ENCODE measurements at places on chromosomes 5 and 9.
A peak's percentile ranks its signal among the peaks of the same experiment; 100 is the strongest.

DNA sequence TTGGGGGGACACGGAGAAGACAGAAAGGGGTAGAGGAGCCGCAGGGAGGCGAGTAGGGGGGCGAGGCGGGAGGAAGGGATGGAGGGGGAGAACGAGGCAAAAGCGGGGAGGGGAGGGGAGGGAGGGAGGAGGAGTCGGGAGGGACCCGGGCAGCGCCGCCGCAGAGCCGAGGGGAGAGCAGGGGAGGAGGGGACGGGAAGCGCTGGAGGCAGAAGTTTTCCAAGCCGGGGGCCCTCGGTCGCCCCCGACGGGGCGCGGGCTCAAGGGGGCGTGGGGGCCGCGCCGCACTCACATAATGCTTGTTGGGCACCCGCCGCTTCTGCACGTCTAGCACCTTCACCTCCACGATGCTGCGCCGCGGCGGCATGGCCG lies 353 bp downstream of the SH3PXD2B start:
- no peak for DNase-seq

DNA sequence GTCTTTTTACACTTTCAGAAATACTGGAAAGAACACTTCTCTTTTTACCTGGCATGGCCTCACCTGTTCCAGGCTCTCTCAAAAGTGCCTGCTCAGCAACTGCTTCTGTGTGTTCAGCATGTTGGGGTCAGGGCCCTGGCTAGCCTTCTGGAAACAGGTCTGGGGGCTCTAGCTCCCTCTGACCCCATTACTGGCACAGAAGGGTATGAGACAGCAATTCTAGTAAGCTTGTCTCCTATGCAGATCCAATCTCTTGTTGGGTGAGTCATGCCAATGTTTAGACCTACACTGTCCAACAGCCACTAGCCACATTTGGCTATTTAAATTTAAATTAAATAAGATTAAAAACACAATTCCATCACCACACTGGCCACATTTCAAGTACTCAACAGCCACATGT lies 80.8 kb downstream of the MAPKAP1 start:
- DNase-seq = no peak

DNA sequence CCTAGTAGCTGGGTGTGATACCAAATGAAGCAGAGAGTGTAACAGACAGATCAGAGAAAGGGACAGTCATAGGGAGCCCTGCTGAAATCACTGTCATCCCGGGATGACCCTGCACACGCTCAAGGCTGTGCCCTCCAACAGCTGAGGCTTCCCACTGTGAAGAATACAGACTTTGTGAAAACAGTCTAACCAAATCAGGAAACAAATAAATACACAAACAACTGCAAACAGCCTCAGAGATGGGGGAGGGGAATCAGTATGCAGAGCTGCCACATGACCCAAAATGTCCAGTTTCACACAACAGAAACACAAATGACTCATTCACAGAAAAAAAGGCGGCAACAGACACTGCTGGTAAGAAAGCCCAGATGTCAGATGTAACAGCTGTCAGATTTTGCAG lies 101.9 kb downstream of the ADAMTS2 start:
- DNase-seq = no peak

GRCh38 chr9:110579034-110579861 lies at the start of gene SVEP1:
SVEP1 (minus strand) TSS chr9:110579741; CDS start chr9:110579543, 198 bp downstream.
- DNase-seq = no peak

GRCh38 chr5:88507261-88507660 lies 238.6 kb upstream of the TMEM161B start:
- DNase-seq = no peak

- DNase-seq = no peak
Measured at GRCh38 chr5:8606231-8606630, 737.3 kb downstream of the MTRR start.

GRCh38 chr5:61933787-61934626 lies 372.0 kb upstream of the KIF2A start:
- DNase-seq = no peak

GRCh38 chr9:101445353-101446029 lies 9.9 kb upstream of the ALDOB start:
- DNase-seq = no peak

DNA sequence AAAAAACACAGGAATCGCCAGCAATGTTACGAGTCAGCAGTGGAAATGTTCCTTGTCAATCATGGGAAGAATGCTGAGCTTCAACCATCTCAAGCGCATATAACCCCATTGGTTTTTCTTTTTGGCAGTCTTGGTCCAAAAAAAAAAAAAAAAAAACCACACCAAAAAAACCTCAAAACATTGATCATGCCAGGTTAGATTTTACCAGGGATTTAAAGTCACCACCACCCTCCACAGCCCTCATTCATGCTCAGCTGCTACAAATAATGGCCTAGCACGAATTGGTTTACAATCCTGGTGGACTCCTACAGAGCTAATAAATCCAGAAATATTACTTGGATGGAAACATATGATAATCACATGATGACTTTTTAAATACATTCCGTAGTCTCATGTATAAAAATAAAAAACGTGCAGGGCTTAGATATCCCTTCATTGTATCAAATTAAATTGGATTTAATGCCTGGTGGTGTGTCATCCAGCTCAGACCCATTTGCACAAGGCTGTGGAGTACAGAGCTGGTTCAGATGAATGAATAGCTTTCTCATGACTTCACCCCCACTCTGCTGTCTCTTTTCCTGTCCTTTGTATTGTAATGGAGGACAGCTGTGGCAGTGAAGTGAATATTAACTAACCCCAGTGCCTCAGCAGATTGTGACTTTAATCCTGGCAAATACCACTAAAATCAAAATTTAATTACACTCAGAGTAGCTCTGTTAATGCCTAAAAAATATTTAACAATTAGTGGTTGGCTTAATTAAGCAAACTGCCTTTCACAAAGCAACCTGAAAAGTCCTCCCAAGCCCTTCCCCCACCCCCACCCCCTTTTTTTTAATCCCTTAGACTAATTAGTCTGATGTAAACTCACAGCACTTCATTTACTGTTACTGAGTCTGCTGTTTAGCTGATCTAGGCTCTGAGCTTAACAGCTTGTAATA lies 626.5 kb upstream of the ZNF608 start:
- peak; percentile 45 for DNase-seq
